Neural crest cell (in vitro differentiated cells): ENCODE measurements at places on chromosomes 7 and 10.

DNA sequence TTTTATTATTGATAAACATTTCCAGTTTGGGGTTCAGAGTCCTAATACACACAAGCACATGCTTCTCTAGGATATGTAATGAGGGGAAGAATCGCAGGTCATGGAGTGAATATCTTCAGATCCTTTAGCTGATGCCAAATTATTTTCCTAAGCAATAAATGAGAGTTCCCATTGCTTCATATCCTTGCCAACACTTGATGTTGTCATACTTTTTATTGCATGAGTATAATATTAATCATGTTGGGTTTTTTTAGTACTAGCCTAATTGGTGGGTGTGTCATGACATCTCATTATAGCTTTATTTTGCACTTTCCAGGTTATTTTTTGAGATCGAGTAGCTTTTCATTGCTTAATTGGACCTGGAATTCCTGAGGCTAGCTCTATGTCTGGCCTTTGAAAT, 35.3 kb downstream of the TLX1 start:
- DNase-seq = no peak

- no peak for DNase-seq
Observed at GRCh38 chr7:148670374-148670773, 28.3 kb upstream of the CUL1 start.

DNA sequence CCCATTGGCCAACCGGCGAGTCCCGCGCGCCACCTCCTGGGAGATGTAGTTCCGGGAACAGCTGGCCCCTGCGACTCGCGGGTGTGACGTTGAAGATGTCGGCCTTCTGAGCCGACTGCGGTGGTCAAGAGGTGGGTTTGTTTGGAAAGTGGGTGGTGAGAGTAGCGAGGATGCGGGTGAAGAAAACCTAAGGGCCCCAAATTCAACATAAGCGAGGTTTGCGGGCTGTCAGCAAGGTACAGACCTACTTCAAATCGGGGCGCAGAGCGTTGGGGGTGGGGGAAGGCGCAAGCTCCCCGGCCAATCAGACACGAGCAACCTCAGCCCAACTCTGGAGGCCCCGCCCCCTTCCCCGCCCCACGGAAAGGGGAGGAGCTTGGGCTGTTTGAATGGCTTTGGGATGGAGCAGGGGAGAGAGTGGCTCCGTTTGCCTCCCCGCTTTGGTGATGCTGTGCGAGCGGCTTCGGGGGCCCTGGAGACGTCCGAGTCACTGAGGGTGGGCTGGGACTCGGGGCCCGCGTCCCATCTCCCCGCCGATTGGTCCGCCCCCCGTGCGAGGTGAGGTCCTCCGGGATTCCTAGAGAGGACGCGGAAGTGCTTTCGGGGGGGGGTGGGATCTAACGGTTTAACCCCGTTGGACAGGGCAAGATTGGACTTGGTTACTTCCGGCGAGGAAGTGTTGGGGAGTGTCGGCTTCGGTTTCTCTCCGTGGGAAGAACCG, at the start of gene ZKSCAN5:
TSS of gene ZKSCAN5 (plus strand) at position 60 of the 721 bp plus-strand sequence. CDS start 1,383 bp downstream, outside the sequence.
- DNase-seq = peak; percentile 95

GRCh38 chr7:26167303-26167934, 15.4 kb downstream of the NFE2L3 start:
- DNase-seq = no peak

- no peak for DNase-seq
Observed at GRCh38 chr7:155710031-155710430, 65.6 kb downstream of the RBM33 start.

GRCh38 chr10:118668228-118668952, 72.9 kb upstream of the PRLHR start:
- no peak for DNase-seq

- DNase-seq = no peak
Observed at GRCh38 chr10:58952162-58952601, 224.3 kb upstream of the PHYHIPL start.

GRCh38 chr10:78758176-78758575, 310.6 kb upstream of the ZMIZ1 start:
- no peak for DNase-seq

- DNase-seq = no peak
Observed at GRCh38 chr7:80017101-80017698, 117.4 kb upstream of the GNAI1 start.

DNA sequence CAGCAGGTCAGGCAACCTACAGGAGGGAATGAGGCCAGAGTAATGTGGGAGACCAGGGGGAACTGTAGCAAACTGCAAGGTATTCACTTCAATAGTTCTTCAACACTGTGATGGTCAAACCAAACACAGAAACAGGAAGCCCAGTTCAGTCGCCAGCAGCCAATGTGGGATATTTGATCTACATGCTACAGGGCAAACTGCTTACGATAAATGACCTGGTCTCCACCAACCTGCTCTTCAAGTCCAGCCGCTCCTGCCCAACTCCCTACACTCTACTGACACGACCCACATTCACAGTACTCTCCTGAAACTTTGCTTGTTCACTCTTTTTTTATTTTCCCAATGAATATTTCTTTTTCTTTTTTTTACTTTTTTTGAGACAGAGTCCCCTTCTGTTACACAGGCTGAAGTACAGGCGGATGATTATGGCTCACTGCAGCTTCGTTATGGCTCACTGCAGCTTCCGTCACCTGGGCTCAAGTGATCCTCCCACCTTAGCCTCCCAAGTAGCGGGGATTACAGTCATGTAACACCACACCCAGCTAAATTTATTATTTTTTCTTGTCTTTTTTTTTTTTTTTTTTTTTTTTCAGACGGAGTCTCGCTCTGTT, 42.1 kb downstream of the MDH2 start:
- no peak for DNase-seq

DNA sequence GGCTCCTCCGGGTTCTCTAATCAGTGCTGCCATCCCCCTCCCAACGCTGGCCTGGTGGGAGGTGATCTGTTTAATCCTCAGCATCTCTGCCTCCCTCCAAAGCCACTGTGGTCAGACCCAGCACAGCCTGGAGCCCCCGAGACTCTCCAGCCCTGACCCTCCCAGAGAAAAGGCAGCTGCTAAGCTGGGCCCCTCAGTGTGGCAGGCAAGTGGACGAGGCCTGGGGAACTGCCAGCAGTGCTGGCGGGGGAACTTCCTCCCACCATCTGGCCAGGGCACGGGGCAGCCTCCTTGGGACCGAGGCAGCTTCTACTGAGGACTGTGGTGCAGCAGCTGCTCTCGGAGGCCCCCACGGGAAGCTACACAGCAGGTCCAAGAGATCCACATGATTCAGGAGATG, 51.1 kb downstream of the DPYSL4 start:
- DNase-seq = no peak

GRCh38 chr7:52741670-52742290, 293.7 kb upstream of the POM121L12 start:
- no peak for DNase-seq

- peak; percentile 10 for DNase-seq
Observed at GRCh38 chr10:14185316-14186045, 145.2 kb downstream of the FRMD4A start.

GRCh38 chr7:131471250-131472004, 85.0 kb downstream of the PODXL start:
- DNase-seq = no peak

GRCh38 chr7:157664871-157665633, 328.2 kb downstream of the DNAJB6 start:
- no peak for DNase-seq

GRCh38 chr7:78677391-78677790, 776.1 kb downstream of the MAGI2 start:
- DNase-seq = no peak

GRCh38 chr7:65892835-65893234, 20.0 kb downstream of the VKORC1L1 start:
- DNase-seq = no peak

DNA sequence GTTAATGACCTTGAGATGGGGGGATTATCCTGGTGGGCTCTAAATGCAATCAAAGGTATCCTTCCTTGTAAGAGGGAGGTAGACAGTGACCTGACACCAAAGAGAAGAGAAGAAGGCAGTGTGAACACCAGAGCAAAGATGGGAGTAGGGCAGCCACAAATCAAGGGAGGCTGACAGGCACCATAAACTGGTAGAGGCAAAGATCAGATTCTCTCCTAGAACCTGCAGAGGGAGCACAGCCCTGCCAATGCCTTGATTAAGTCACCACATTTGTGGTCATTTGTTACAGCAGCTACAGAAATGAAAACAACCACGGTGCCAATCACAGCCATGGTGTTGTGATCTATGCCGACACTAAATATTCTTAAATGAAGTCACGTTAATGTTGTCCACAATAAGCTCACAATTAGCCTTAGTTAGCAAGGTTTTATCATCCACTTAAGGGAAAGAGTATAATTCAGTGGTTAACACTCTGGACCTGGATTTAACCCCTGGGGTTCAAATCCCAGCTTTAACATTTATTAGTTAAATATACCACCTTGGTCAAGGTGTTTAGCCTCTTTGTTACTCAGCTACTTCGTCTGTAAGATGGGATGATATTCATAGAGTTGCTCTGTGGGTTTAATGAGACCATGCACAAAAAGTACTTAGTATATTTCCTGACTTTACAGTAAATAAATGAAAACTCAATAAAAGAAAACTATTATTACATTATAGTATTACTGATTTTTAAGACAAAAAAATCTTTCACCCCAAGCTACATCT, 70.8 kb downstream of the SGMS1 start:
- no peak for DNase-seq
